NCI-H524 treated with DMSO at 0.1 percent for 48 hours (cell line): ENCODE measurements at places on chromosomes 4 and X.

DNA sequence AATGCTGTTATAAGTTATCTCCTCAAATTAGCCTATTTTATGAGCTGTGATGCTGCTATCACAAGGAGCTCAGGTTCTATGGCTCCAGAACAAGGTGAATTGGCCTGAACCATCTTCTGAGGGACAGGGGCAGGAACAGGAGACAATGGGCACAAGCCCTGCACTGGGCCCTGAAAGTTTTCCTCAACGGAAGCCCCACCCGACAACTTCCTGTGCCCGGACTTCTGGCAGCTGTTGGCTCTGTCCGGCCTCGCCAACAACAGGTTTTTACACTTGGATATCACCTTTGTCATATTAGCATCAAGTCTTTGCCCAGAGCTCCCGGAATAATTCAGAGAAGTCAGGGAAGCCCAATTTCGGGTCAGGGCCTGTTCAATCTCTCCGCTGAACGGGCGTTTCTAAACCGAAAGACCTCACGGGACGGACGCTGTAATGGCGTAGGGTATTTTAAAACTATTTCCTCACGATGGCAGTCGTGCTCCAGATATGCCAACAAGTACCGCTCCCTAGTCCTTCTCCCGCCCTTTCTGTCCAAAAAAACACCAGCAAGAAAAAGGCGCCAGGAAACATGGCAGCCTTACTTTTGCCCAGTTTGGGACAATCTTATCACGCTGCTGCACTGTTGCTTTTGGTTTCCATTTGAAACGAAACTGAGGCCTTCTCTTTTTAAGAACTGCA, 201.0 kb upstream of the STK26 start:
- no peak for DNase-seq

- DNase-seq, result no peak
Measured at GRCh38 chr4:173046818-173047217, 121.8 kb upstream of the GALNT7 start.

DNA sequence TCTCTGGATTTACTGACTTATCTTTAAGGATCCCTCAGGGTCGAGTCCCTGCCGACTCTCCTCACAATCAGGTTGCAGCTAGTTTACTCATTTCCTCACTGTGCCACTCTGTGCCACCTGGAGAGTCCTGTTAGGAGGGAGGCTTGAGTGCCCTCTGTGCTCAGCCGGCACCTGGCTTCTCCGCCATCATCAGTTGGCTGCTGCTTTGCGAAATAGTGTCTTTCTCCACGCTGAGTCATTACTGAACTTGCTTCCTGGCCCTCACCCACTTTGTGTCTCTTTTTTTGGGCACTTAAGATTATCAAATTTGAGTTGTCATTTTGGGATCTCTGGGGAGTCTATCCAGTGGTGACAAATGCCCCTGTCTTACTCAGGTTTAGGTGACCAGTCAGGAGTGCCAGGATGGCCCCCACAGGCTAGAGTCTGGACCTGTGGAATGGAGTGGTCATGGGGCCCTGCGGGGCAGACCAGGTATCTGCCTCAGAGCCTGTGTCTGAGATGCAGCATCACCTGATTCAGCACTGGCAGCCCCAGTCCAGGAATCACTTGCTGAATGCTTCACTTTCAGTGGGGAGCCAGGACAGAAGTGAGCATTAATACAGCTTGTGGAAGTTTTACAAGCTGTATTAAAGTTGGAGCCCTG, 37.7 kb downstream of the JADE1 start:
- DNase-seq, result no peak

- DNase-seq, result no peak
Measured at GRCh38 chr4:178966644-178967043, 1524.4 kb upstream of the AGA start.

- no peak for DNase-seq
Measured at GRCh38 chr4:189941005-189941450, 356 bp downstream of the FRG1 start.
